EH (cell line): ENCODE measurements at places on chromosomes 1 and 21.

DNA sequence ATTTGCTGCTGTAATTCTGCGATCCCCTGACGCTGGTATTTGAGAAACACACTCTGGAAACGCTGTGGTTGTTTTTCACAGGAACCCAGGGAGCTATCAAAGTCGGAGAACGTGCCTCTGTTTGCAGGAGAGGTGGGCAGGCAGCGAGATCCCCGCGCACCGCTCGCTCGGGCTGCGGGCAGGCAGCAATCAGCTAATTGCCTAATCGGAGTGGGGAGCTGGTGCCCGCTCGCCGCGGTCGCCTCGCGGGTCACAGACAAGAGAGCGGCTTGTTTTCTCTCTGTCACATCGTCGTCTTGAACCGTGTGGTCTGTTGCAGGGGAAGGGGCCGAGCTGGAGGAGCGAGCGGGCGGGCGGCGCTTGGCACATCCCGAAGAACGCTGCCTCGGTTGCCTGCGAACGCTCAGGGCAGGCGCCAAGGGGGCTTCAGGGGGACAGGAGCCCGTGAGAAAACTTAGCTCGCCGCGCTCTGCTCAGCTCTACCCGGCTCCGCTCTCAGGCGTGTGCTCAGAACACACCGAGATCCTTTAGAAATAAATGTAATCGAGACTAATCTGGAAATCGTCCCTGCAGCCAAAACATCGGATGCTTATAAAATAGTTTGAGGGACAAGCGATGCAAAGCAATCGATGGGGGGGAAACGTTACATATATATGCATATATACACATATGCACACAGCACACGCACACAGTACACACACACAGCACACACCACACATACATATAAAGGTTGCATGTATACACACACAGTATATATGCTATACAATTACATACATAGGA is 93.6 kb upstream of the SMYD2 start:
- DNase-seq, result peak; percentile 1

- DNase-seq, result peak; percentile 84
Measured at GRCh38 chr1:110123224-110123623, 11.0 kb downstream of the UBL4B start.

- DNase-seq, result no peak
Measured at GRCh38 chr1:61501971-61502916, 222.7 kb downstream of the TM2D1 start.

DNA sequence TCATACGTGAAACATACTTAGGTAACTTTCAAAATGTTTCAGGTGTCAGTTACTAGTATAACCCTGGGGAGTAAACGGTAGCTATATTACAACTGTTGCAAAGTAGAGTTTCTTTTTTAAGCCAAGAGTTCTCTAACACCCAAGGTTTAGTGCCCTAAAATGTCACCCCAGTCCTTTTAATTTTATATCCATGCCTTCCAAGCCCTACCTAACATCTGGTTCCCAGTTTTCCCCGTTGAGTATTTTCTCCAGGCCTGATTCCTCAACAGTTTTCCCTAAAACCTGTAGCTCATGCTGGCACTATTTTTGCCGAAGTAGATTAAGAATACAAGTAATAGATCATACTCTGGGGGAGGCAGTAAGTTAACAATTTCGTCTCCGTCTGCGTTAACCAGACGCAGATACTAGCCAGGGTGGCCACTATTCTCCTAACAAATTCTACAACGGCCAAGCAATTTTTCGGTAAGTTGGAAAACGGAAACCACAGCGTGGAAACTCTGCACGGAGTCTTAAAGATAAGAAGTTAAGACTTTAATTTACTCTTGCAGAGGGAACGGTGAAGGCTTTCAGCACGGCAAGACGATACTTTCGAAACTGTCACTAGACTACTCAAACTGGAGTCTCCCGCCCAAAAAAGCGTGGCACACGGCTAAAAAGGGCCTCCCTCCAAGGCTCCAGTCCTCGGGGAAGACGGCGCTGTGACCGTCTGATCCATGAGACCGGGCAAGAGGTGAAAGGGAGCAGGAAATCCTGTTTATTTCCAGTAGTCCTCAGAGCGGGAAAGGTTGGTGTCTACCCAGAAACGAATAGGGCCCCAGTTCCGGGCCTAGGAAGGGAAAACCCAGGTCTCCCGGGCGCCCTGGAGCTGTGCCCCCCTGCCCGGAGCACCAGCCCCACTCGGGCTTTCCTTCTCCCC is 945 bp downstream of the SRSF4 start:
- no peak for DNase-seq

GRCh38 chr1:96522927-96523326 is 198.7 kb upstream of the PTBP2 start:
- DNase-seq, result no peak

DNA sequence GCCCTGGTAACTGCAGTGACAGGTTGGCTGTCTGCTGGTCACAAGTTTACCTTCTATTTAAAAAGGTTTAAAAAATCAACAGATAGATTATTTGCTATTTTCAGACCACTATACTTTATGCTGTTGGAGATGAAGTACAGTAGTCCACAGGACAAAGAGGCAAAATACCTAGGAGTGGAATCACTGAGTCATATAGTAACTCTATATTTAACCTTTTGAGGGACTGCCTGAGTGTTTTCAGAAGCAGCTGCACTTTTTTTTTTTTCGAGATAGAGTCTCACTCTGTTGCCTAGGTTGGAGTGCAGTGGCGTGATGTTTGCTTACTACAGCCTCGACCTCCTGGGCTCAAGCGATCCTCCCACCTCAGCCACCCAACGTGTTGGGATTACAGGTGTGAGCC is 11.7 kb downstream of the CNIH4 start:
- no peak for DNase-seq

DNA sequence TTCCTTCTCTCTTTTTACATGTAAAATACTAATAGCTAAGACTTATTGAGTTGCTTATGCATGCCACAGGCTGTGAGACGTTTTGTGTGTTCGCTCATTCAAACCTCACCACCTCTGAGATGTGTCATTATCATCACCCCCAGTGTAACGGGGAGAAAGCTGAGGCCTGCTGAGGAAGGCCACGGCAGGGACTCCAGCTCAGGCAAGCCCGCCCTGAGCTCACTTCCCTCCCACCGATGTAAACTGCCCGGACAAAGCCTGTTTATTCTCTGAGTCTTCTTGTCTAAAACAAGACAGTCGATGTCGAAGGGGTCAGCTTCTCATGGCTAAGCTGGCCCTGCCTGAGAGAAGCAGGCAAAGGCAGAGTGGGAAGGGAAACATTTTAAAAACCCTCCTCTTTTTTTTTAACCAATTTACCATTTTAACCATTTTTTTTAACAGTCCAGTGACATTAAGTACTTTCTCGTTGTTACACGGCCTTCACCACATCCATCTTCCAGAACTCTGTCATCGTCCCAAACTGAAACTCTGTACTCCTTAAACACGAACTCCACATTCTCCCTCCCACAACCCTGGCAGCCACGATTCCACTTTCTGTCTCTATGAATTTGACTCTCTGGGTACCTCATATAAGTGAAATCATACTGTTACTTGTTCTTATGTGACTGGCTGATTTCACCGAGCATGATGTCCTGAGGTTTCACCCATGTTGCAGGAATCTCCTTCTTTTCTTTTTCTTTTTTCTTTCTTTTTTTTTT is 204.8 kb upstream of the GALNT2 start:
- no peak for DNase-seq

GRCh38 chr1:70945251-70945650 is 102.4 kb downstream of the PTGER3 start:
- DNase-seq, result no peak

- DNase-seq, result peak; percentile 88
Measured at GRCh38 chr1:32939655-32940371, 24.8 kb downstream of the RNF19B start.

DNA sequence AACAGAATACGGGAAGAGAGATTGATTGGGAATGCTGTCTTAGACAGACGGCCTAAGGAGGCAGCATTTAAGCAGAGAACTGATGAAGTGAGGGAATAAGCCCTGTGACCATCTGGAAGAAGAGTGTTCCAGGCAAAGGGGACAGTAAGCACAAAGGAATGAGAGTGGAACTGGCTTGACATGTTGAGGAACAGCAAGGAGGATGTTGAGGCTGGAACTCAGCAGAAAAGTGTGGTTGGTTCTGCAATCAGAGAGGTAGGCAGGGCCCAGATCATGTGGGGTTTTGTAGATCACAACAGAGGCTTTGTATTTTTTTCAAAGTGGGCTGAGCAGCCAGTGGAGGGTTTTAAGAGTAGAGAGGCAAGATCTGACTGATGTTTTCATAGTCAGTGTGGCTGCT is 157.4 kb downstream of the DNM3 start:
- DNase-seq, result peak; percentile 56

DNA sequence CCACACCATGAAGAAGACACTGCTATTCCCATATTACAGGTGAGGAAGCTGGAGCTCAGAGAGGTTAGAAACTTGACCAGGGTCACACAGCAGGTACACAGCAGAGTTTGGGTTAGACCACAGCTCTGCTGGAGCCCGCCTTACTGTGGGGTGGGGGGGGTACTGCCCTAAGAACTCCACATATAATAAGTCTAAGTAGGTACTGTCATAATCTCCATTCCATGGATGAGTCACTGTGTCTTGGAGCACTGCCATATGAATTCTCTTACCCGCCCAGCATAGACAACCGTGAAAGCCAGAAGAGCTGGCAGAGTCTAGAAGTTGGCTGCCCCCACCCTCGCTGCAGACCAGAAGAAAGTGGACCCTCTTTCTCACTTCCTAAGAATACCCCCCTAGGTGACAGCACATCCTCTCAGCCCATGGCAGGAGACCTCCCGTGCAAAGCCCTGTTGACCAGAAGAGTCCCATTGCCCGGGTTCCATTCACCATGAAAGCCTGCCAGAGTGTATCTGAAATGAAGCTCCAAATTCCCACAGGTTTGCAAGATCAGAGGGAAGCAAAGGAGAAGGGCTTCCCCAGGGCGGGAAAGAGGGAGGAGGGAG is 5.2 kb upstream of the PLA2G2D start:
- DNase-seq, result peak; percentile 78

- DNase-seq, result no peak
Measured at GRCh38 chr1:201930803-201931202, 15.5 kb downstream of the LMOD1 start.

DNA sequence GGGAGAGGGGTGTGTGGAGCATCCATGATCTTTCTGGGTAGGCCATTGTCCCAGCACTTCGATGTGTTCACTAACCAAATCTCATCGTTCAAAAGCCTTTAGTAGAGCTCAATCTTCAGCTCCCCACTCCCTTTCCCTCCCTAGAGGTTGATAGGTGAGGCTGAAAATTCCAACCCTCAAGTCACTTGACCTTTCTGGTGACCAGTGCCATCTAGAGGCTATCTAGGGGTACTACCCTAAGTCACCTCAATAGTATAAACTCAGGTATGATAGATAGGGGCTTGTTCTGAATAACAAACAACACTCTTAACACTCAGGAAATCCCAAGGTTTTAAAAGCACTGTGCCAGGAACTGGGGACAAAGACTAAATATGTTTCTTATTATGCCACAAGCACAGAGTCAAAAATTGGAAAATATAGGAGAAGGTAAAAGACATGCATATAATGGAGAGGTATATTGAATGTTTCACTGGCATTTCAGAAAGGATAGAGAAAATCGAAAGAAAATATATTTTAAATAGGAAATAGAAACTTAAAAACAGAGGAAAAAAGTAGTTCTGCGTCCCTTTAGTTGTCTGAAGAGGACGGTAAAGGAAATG is 42.9 kb upstream of the CD53 start:
- DNase-seq, result peak; percentile 27

DNA sequence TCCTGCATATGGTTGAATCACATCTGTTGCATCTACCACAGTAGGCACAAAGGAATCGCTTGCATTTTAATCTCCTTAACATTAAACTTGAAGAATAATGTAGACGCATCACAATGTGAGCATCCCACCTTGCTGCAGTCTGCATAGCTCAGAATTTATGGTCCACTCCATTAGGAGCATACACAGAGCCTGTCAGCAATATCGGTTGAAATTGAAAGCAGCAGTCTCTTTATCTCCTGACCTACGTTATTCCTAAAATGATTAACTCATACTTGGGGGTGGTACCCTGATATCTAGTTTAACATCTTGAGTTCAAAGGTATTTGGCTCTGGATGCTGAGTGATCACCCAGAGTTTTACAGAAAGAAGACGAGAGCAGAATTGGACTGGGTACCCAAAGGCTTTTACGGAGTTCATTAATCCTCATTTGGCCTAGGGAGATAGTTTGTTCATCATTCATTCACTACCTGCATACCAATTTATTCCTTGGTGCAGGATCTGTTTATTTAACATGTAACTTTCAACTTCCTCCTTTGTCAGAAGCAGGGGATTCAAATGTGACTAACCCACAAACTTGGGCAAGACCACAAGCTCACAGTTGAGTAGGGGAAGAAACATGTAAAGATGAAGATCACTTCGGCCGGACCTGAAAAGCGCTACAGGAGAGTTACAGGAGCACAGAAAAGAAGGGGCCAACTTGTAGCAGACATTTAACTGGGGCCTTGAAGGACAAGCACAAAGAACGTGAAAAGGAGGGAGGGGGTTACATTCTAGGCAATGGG is 187.9 kb downstream of the DAB1 start:
- DNase-seq, result no peak

GRCh38 chr1:179889589-179889988 is 7.5 kb downstream of the TOR1AIP1 start:
- no peak for DNase-seq

DNA sequence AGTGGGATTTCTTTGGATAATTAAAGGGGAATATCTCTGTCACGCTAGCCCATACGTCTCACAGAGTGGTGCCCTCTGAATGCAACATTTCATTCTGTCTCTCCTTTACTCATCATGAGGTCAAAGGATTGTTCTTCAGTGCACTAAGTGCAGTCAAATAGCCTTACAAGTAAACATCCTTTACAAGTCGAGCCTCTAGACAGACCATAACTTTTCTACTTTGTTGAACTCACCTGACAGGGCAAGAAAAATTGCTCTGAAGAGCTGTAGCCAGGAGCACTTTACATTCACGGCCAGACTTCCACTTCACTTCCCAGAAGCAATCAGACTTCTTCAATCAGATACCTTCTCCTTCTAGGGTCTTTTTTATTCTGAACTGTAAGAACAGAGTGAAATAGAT is 768.0 kb upstream of the TMPRSS15 start:
- no peak for DNase-seq

DNA sequence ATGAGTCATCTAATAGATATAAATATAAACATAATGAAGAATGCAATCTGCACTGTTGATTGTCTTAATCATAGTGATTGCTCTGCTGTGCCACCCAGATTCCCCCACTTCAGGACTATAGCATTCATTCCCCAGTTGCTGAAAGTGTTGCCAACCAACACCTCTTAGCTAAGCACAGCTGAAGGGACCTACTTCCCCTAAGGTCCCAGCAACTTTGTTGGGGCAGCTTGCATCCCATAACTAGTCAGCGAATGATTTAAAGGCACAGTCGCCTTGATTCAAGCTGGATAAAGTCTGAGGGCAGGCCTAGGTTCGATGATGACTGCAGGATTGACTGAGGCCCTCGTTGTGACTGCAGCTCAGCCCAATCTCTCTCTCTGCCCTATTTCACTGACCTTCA is 14.3 kb upstream of the RGS1 start:
- DNase-seq, result no peak

- DNase-seq, result peak; percentile 44
Measured at GRCh38 chr1:214386747-214387146, 105.8 kb downstream of the SMYD2 start.

DNA sequence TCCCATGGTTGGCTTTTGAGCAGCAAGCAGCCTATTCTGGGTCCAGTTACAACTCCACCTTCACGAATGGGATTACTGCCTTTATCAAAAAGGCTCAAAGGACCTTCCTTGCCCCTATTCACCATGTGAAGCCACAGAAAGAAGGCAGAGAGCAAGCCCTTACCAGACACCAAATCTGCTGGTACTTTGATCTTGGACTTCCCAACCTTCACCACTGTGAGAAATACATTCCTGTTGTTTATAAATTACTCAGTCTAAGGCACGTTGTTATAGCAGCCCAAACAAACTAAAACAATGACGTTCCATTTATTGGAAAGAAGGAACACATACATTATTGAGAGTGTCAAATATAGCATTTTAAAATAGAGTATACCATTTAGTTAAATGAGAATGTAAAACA is 1557.9 kb downstream of the PLA2G4A start:
- DNase-seq, result no peak
